ENCODE measurements at places on chromosomes 6 and 20.

DNA sequence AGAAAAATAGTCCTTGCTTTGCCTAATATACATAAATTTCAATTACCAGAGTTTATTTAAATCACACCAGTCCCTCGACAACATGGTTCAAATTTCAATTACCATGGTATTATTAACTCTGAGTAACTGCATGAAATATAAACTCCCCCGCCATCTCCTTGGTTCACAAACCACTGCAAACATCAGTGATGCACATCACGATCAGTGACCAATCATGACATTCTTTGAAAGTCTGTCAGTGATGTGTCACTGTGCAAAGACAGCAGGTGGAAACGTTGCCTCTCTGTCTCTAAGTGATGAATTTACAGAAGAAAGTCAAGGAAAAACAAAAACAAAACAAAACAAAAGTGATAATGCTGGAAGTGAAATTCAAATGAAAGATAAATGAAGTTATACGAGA, 86.7 kb downstream of the TASP1 start:
- H3K27me3 ChIP-seq = no peaks in the 10 kb centered on the region
- H3K27ac ChIP-seq = no peak overlapping the region
- DNase-seq = no peak
- no peak overlapping the region for H3K4me3 ChIP-seq
- no peaks in the 10 kb centered on the region for H3K36me3 ChIP-seq

DNA sequence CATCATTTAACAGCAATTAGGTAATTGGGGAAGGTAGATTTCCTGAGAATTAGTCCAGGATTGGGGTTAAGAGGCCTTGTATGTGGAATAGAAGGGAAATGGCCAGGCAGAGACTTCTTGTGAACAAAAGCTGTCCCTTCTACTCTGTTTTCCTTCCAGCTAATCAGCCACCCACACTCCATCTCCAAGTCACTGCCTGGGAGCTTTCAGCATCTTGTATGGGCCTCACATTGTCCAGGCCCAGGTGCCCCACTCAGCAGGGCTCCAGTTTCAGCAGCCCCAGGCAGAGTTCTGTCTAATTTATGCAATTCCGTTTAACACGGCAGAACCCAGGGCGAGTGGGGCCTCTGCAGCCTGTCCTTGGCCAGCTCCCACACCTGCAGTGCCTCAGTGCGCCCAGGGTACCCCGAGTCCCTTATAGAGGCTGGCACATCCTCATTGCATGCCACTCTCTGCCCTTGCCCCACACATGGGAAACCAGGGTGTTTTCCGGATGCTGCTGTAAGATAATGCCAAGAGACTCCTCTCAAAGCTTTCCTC, 113.0 kb downstream of the EDN3 start:
- no peak for DNase-seq
- H3K4me1 ChIP-seq = no peaks in the 10 kb centered on the region
- no peaks in the 10 kb centered on the region for H3K27me3 ChIP-seq
- no peaks in the 10 kb centered on the region for H3K36me3 ChIP-seq
- no peak overlapping the region for H3K4me3 ChIP-seq

DNA sequence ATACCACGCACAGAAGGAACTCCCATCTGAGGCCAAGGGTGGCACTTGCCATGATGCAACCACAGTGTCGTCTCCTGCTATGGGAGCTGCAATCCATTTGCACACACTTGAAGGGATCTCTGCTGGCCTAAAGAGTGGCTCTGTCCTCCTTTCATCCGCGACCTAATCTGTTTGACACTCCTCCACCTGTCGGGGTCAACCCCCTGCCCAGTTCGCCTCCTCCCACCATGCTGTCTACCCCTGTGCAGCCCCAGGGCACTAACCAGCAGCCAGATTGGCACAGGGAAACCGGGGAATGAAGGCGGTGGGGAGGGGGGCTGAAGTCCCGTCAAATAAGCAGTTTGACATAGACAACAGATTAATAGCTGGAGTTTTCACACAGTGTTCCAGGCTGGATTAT, 58.1 kb upstream of the FOXQ1 start:
- H3K4me3 ChIP-seq = no peak overlapping the region
- DNase-seq = no peak

- no peak overlapping the region for H3K27ac ChIP-seq
- no peaks in the 10 kb centered on the region for H3K36me3 ChIP-seq
- no peaks in the 10 kb centered on the region for H3K27me3 ChIP-seq
- no peaks in the 10 kb centered on the region for H3K4me1 ChIP-seq
- no peak for DNase-seq
Observed at GRCh38 chr6:75166236-75166635, 39.6 kb downstream of the COL12A1 start.

GRCh38 chr6:133889557-133890403, 867 bp downstream of the TCF21 start:
- H3K4me1 ChIP-seq = peaks cover 6% of the 10 kb centered on the region
- H3K27ac ChIP-seq = peak overlapping the region; percentile 54
- H3K36me3 ChIP-seq = no peaks in the 10 kb centered on the region
- no peak overlapping the region for H3K4me3 ChIP-seq

- no peak overlapping the region for H3K27ac ChIP-seq
- no peaks in the 10 kb centered on the region for H3K4me1 ChIP-seq
- DNase-seq = no peak
- H3K27me3 ChIP-seq = no peaks in the 10 kb centered on the region
Observed at GRCh38 chr6:81401970-81402690, 350.4 kb downstream of the TENT5A start.

DNA sequence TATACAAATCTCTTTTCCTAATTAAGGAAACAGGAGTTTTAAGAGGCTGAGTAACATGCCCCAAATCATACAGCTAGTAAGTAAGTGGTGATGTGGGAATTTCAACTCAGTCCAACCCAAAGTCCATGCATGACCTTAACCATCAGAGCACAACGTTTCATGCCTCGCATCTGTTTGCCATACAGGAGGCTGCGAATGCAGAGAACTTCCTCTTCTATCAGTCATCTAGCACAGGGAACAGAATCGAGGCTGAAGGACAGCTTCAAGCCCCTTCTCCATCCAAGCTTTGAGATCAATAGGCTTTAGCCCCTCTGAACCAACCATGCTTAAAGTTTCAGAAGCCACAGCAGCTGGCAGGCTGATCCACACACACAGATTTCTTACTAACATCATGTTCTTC, 113.2 kb downstream of the MAFB start:
- no peaks in the 10 kb centered on the region for H3K27me3 ChIP-seq
- H3K4me3 ChIP-seq = no peak overlapping the region
- H3K36me3 ChIP-seq = no peaks in the 10 kb centered on the region
- peaks cover 14% of the 10 kb centered on the region for H3K4me1 ChIP-seq
- no peak for DNase-seq
